ENCODE measurements at places on chromosomes 1 and 21. TPM values are rescaled to one million over a fixed set of nuclear protein-coding genes. Genes with fewer than 3 reads are reported as not detected.

The B3GALNT2 gene
- 7.4 TPM for polyA plus RNA-seq

The TRIM67 gene
- not detected for polyA plus RNA-seq

The BCAN gene
- polyA plus RNA-seq, result not detected

The ITLN2 gene
- not detected for polyA plus RNA-seq

The BSND gene
- not detected for polyA plus RNA-seq

The CDKN2C gene
- 7.8 TPM for polyA plus RNA-seq

The GPR25 gene
- not detected for polyA plus RNA-seq

The ANKRD65 gene
- polyA plus RNA-seq, result 1.1 TPM

The TNN gene
- polyA plus RNA-seq, result 0.01 TPM

The SLAMF8 gene
- polyA plus RNA-seq, result 0.22 TPM

The LIN28A gene
- not detected for polyA plus RNA-seq

The RGS7 gene
- polyA plus RNA-seq, result not detected

The TCHH gene
- 0.03 TPM for polyA plus RNA-seq

The SOX13 gene
- polyA plus RNA-seq, result 5.2 TPM

The C1QTNF12 gene
- polyA plus RNA-seq, result 0.36 TPM

The PLA2G2F gene
- 0.03 TPM for polyA plus RNA-seq

The CSF3R gene
- 0.73 TPM for polyA plus RNA-seq

The TTC24 gene
- polyA plus RNA-seq, result 0.13 TPM

The VHLL gene
- polyA plus RNA-seq, result not detected

The KCNK2 gene
- polyA plus RNA-seq, result 0.24 TPM

The ANGPTL3 gene
- polyA plus RNA-seq, result not detected

The RPS6KA1 gene
- polyA plus RNA-seq, result 0.88 TPM

The FCRL3 gene
- polyA plus RNA-seq, result 0.06 TPM

The EXOC8 gene
- 25.4 TPM for polyA plus RNA-seq

The PTGER3 gene
- polyA plus RNA-seq, result 0.30 TPM

The CYB5RL gene
- 3.4 TPM for polyA plus RNA-seq
